Left hindlimb (tissue), 1 donor: ENCODE measurements at places on chromosomes 7 and 10.

DNA sequence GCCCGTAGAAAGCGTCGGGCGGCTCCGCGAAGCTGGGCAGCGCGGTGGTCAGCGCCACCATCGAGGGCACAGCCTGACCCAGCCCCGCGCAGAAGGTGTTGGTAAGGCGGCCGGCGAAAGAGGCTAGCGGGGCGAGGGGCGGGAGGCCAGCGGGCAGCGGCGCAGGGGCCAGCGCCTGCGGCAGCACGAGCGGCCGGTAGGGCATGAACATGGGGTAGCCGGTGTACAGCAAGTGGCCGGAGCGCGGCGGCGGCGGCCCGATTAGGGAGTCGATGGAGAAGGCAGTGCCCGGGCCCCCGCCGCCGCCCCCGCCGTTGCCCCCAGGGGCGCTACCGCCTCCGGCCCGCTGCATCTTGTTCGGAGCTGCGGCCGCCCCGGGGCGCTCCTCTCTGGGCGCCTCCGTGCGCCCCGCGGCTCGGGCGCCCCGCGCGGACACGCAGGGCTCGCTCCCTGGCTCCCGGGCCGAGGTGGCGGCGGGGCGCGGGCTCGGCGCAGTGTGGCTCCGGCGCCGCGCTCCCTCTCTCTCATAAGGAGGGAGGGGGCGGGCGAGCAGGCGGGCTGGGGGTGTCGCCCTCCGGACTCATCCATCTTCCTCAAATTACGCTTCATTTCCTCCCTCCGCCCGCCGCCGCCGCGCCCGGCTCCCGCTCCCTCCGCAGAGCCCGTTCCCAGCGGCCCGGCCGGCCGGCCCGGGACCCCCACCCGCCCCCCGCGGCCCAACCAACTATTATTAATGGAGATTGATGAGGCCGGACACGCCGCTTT, at the start of gene GBX1:
GBX1 (minus strand) TSS at position 498 of the 765 bp plus-strand sequence; CDS start at position 352, 146 bp downstream.
- no peak for DNase-seq

GRCh38 chr10:61559615-61560014, 103.1 kb upstream of the CABCOCO1 start:
- no peak for DNase-seq

DNA sequence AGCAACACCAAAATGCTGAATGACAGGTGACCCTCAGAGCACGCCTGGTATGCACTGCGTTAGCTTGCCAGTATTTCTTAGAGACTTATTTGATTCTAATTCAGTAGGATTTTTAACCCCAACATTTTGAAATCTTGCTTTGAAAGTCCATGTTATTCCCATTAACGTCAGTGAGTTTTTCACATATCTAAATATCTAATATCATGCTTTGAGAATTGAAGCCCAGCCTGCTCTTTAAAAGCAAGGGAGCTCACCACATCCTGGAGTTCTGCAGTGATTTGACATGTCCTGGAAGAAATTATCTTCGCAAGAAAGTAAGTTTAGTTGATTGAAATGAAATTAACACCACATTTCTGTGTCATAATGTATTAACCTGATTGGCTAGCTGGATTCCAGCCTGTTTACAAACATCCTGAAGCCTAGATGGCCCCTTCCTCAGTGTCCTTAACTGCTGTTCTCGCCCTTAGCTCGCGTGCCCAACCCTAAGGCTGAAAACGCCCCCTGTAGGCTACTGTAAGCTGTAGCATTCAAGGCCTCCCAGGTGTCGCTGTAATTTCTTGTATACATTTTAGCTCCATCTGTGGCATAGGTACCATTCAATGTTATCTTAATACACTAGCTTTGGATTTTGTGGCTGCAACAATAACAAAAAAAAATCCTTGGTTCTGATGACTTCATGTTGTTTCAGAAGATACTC, 191.5 kb downstream of the MGMT start:
- DNase-seq, result no peak

GRCh38 chr10:99329304-99329553, at the start of gene CNNM1:
CNNM1 (plus strand) TSS chr10:99329356; CDS start chr10:99329388, 32 bp downstream.
- peak; percentile 30 for DNase-seq

GRCh38 chr10:96122824-96123223, 7.3 kb upstream of the ZNF518A start:
- DNase-seq, result no peak

DNA sequence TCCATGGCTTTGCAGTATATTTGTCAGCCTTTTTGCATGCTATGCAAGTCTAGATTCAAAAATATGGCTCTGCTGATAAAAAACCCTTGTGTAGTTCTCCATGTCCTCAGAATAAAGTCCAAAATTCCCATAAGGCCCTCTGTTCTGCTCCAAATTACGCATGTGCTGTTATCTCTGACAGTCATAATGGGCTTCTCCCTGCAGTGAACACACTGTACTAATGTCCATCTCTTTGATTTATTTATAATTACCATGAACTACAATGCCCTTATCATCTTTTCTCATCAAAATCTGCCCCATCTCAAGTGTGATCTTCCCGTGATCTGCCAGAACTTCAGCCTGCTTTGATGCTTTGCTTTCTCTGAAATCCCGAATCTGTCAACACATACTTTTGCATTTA, 87.7 kb downstream of the TSPAN12 start:
- no peak for DNase-seq

- peak; percentile 40 for DNase-seq
These were observed 272.5 kb downstream of the SEMA3A start for GRCh38 chr7:83921941-83922607.

DNA sequence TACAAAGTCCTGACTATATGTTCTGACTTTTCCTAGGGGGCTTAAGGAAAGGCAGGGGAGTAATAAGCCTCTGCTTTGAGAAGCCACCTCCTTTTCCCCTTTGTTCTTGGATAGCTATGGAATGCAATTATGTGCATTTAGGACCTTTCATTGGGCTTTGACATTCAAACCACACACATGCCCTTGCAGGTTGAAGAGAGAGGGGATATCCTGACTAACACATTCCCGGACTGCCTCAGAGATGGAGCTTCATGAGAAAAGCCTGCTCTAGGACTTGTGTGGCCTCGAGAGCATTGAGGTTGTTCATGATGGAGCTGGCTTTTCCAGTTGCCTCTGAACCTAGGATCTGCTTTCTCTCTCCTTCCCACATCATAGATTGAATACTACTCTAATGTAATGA, 694.5 kb downstream of the LRMDA start:
- no peak for DNase-seq

GRCh38 chr7:55349121-55349520, 16.0 kb upstream of the LANCL2 start:
- no peak for DNase-seq

DNA sequence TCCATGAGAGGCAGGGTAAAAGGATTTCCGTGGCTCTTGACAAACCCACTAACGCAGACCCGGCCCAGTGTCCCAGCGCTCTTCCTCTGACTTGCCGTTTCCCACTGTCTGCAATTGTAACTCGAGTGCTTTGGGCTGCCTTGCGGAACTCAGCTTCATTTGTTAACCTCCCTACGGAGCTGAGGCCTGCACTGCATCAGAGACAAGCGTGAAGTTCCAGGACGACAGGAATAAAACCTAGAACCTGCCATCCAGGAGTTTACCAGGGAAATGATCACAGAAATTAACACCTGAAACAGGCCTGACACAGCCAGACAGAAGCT, 76.2 kb downstream of the SFMBT2 start:
- no peak for DNase-seq

- DNase-seq, result no peak
These were observed 62.5 kb downstream of the MKI67 start for GRCh38 chr10:128063736-128064107.

DNA sequence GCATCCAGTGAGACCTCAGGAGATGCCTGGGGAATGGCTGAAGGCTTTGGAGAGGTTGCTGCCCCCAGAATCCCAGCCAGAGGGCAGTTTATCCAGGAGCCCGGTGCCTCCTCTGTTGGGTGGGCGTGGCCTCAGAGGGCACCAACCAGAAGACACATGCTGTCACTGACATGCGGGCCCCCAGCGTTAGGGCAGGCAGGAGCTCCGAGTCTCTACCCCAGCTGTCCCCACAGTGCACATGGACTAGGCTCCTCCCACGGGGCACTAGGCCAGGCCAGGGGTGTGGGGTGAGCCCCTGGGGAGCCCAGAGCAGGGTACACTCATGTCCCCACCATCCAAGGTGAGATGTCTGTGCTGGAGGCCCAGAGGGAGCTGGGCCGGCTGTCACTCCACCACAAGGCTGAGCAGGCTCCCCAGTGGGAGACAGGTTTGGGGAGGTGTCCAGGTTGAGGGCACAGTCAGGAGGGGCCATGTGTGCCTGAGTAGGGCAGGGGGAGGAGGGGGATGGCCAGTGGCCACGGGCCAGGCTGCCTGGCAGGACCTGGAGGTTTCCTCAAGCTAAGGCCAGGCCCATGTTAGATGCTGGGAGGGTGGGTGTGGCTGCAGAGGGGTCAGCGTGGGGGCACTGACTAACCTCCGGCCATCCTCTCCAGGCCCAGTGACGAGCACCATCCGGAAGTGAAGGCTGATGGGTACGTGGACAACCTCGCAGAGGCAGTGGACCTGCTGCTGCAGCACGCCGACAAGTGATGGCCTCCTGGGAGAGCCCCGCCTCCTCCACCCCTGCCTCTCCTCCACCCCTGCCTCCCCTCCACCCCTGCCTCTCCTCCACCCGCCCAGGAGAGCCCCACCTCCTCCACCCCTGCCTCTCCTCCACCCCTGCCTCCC, 131.3 kb downstream of the FAM53B start:
- DNase-seq, result no peak

GRCh38 chr10:103691723-103692435, 163.5 kb downstream of the SH3PXD2A start:
- DNase-seq, result no peak

DNA sequence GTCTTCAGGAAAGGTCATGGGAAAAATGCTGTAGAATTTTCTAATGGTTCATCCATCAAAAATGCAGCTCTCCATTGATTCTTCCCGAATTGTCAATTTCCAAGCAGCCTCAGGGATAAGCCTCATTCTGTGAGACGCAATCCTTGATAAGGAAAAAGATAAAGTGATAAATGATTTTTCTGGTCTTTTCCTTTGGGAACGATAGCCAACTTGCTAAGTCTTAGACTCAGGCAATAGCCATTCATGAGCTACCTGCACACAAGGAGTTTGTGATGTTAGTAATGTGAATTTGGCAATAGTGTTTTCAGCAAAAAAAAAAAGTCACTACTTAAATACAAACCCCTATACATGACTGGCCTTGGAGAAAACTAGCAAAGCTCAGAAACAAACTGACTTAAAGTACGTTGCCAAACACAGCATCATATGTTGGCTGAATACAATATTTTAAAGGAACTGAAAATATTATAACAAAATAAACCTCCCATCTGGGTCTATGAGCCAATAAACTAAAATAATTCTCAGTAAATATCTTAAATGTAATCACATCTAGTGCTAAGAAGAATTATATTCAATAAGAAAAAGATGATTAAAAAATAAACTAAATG, 75.5 kb downstream of the KLF6 start:
- DNase-seq, result no peak

GRCh38 chr10:46028584-46029460, 1.6 kb downstream of the NCOA4 start:
- DNase-seq, result no peak

GRCh38 chr10:117541909-117542705, 439 bp upstream of the EMX2 start:
- peak; percentile 88 for DNase-seq

GRCh38 chr10:74083304-74083703, 67.3 kb downstream of the AP3M1 start:
- no peak for DNase-seq

DNA sequence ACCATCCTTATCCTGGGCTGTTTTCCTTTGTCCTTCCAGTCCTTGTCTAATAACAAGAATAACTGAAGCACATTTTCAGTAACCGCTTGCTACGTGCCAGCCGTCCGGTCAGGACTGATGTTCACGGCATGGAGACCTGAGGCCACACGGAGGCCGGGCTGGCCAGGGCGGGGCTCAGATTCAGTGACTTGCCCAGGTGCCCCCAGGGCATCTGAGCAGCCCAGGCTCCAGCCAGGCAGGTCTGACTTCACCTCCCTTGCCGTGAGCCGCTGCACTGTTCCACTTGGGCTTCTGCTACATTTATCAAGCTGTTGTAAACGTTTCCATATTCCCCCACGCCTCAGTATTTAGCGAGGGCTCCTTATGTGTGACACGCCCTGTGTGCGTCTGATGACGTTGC, 43.6 kb upstream of the AP5Z1 start:
- no peak for DNase-seq
